ENCODE measurements at places on chromosomes 6 and 20. TPM values are rescaled to one million over a fixed set of nuclear protein-coding genes. Genes with fewer than 3 reads are reported as not detected.
A peak's percentile ranks its signal among the peaks of the same experiment; 100 is the strongest.

The MUCL3 gene
- not detected for total RNA-seq

The KIAA0408 gene
- 6.8 TPM for total RNA-seq

The MCHR2 gene
- total RNA-seq: not detected

The NKX2-4 gene
- not detected for total RNA-seq

The MPIG6B gene
- total RNA-seq: not detected

The PPP1R14C gene
- not detected for total RNA-seq

The ADGRB3 gene
- not detected for total RNA-seq

The EEF1A1 gene
- total RNA-seq: 16,691 TPM

The BCAS4 gene
- total RNA-seq: 17.6 TPM

The TTPAL gene
- total RNA-seq: 17.5 TPM

The CYP24A1 gene
- total RNA-seq: 3.7 TPM

The TLDC2 gene
- not detected for total RNA-seq

The C20orf204 gene
- 3.7 TPM for total RNA-seq

The PTPN1 gene
- 61.5 TPM for total RNA-seq

The TTLL9 gene
- total RNA-seq: not detected

The FUT9 gene
- not detected for total RNA-seq

DNA sequence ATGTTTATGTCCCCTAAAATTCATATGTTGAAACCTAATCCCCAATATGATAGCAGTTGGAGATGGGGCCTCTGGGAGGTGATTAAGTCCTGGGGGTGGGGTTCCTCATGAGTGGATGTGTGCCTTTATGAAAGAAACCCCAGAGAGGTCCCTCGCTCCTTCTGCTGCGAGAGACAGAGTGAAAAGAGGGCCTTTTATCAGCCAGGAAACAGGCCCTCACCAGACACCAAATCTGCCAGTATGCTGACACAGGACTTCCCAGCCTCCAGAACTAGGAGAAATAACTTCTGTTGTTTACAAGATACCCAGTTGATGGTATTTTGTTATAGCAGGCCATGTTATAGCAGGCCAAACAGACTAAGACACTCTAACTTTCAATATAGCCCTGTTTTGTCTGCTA, 100.9 kb upstream of the NFATC2 start:
- H3K4me1 ChIP-seq: no peaks in the 10 kb centered on the region
- no peak overlapping the region for H3K4me3 ChIP-seq
- DNase-seq: no peak
- no peaks in the 10 kb centered on the region for H3K36me3 ChIP-seq
- no peaks in the 10 kb centered on the region for H3K27me3 ChIP-seq

- peak overlapping the region; percentile 89 for H3K4me3 ChIP-seq
- H3K27ac ChIP-seq: peak overlapping the region; percentile 93
- no peaks in the 10 kb centered on the region for H3K36me3 ChIP-seq
- H3K4me1 ChIP-seq: peaks cover 57% of the 10 kb centered on the region
- H3K27me3 ChIP-seq: no peaks in the 10 kb centered on the region
- DNase-seq: peak; percentile 81
These were observed 2.1 kb downstream of the MYLIP start for GRCh38 chr6:16130932-16131387.

GRCh38 chr20:24328901-24329300, 140.5 kb upstream of the SYNDIG1 start:
- no peak for DNase-seq
- H3K36me3 ChIP-seq: no peaks in the 10 kb centered on the region
- no peak overlapping the region for H3K4me3 ChIP-seq
- H3K27ac ChIP-seq: no peak overlapping the region
- no peaks in the 10 kb centered on the region for H3K27me3 ChIP-seq

GRCh38 chr6:169795196-169795595, 43.8 kb downstream of the ERMARD start:
- H3K36me3 ChIP-seq: no peaks in the 10 kb centered on the region
- DNase-seq: no peak
- H3K4me3 ChIP-seq: no peak overlapping the region
- H3K27me3 ChIP-seq: no peaks in the 10 kb centered on the region

GRCh38 chr6:11774426-11774825, 4.2 kb downstream of the ADTRP start:
- no peak overlapping the region for H3K27ac ChIP-seq
- no peak for DNase-seq
- no peaks in the 10 kb centered on the region for H3K27me3 ChIP-seq
- H3K4me3 ChIP-seq: no peak overlapping the region
- H3K4me1 ChIP-seq: no peaks in the 10 kb centered on the region

- no peaks in the 10 kb centered on the region for H3K27me3 ChIP-seq
- no peak within 1 kb of the TSS for H3K27ac ChIP-seq
- H3K36me3 ChIP-seq: no peaks in the 10 kb centered on the region
- no peak for DNase-seq
- H3K4me1 ChIP-seq: no peaks in the 10 kb centered on the region
These were observed at the start of gene ARG1 for GRCh38 chr6:131572686-131573415. Gene ARG1 (plus strand): TSS chr6:131573226. CDS start chr6:131573283, 57 bp downstream.

GRCh38 chr20:43583982-43584432, 6.7 kb upstream of the IFT52 start:
- no peaks in the 10 kb centered on the region for H3K27me3 ChIP-seq
- no peaks in the 10 kb centered on the region for H3K36me3 ChIP-seq

- H3K27ac ChIP-seq: peak overlapping the region; percentile 62
- H3K36me3 ChIP-seq: no peaks in the 10 kb centered on the region
- peak; percentile 45 for DNase-seq
These were observed 92.9 kb downstream of the SHLD1 start for GRCh38 chr20:5843054-5843592.

- DNase-seq: no peak
- no peak overlapping the region for H3K27ac ChIP-seq
- peaks cover 14% of the 10 kb centered on the region for H3K27me3 ChIP-seq
- H3K4me3 ChIP-seq: no peak overlapping the region
- no peaks in the 10 kb centered on the region for H3K36me3 ChIP-seq
These were observed 67.8 kb upstream of the EPB41L1 start for GRCh38 chr20:36086767-36087166.

GRCh38 chr20:23022849-23023248, 12.3 kb upstream of the SSTR4 start:
- H3K4me3 ChIP-seq: no peak overlapping the region
- DNase-seq: no peak
- no peak overlapping the region for H3K27ac ChIP-seq

- H3K27me3 ChIP-seq: no peaks in the 10 kb centered on the region
- no peak overlapping the region for H3K27ac ChIP-seq
- no peak overlapping the region for H3K4me3 ChIP-seq
- DNase-seq: no peak
- H3K4me1 ChIP-seq: no peaks in the 10 kb centered on the region
- H3K36me3 ChIP-seq: no peaks in the 10 kb centered on the region
These were observed 257.4 kb downstream of the MAFB start for GRCh38 chr20:40431611-40432010.

DNA sequence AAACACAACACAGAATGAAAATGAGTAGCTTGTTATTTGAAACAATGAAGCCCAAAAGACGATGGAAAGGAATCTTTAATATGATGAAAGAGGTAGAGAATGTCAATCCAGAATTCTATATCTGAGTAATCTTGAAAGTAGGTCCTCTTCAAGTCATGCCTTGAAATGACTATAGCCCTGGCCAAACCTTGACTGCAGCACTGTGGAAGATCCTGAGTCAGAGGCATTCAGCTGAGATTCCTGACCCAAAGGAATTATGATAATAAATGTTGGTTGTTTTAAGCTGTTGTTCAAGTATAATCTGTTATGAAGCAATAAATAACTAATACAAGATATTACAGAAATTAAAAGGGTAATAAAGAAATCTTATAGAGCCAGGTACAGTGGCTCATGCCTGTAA, 64.8 kb downstream of the IBTK start:
- H3K36me3 ChIP-seq: peaks cover 28% of the 10 kb centered on the region
- H3K4me3 ChIP-seq: no peak overlapping the region
- no peak for DNase-seq
- H3K4me1 ChIP-seq: no peaks in the 10 kb centered on the region
- H3K27ac ChIP-seq: no peak overlapping the region

DNA sequence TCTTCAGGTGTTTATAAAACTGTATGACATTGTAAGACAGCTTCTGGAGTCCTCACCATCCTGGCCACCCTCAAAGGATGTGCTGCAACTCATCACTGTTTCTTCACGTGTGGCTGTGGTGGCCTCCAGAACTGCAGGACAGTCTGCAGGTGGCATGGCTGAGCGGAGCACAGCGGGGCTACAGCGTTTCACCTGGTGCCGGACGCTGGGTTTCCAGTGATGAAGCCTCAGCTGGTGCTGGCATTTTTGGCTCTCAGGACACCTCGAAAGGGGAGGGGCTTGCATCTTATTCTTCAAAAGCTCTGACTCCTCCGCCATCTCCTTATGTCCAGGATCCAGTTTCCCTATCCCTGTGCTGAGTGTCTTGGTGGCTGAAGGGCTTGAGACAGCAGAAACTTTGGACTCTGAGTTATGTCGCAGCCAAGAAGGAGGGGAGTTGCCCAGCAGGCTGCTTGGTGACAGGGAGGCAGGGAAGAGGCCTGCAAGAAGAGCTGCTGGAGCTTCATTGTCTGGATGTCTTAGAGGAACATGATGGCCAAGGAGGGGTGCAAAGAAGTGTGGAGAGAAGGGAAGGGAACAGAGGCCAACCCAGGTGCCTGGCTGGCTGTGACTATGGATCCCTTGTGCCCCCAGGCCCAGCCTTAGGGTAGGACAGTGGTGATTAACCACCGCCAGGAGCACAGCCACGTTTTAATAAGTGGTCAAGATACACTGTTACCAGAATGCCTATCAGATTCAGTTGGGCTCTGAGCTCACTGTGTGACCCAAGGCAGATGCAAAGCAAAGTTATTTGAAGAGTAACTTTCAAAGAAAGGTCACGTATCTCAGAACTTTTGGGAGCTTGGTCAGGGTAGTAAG, 58.7 kb downstream of the GTF2H5 start:
- no peak for DNase-seq
- H3K27ac ChIP-seq: no peak overlapping the region
- H3K36me3 ChIP-seq: no peaks in the 10 kb centered on the region
- H3K27me3 ChIP-seq: no peaks in the 10 kb centered on the region
- H3K4me3 ChIP-seq: no peak overlapping the region

DNA sequence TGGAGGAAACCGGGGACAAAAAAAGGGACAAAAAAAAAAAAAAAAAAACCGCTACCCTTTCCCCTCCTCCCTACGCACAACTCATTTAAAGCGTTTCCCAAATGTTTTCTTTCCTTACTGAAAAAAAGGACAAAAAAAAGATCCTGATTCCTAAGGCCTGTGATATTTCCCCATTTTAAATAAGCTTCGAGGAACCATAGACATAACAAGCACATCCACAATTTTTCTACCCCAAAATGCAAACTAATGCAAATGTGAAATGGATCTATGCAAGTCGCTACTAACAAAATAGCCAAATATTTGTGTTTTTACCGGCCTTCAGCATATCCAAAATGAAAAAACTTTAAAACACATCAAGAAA, 1.4 kb upstream of the ZNF217 start:
- DNase-seq: no peak
- H3K27ac ChIP-seq: peak overlapping the region; percentile 75
- H3K27me3 ChIP-seq: no peaks in the 10 kb centered on the region
- no peaks in the 10 kb centered on the region for H3K36me3 ChIP-seq

DNA sequence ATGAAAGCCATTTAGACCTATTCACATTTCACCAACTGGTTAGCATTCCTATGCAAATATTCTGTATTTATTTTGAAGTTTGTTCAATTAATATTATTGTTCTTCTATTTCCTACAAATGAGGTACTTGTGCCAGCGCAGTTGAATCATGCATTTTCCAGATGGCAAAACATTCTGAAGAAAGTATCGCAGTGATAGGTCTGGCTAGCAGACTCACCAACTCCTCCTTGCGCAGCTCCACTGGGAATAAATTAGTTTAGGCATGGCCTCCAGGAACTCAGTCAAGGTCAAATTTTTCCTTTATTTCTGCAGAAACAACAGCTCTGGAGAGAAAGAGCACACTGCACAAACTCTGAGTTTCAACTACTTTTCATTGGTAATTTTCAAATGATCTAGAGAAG, 437.7 kb downstream of the COL12A1 start:
- H3K27me3 ChIP-seq: no peaks in the 10 kb centered on the region
- no peaks in the 10 kb centered on the region for H3K36me3 ChIP-seq
- H3K27ac ChIP-seq: no peak overlapping the region
- DNase-seq: no peak

GRCh38 chr6:88565409-88565811, 398.0 kb downstream of the RNGTT start:
- no peaks in the 10 kb centered on the region for H3K36me3 ChIP-seq
- H3K4me1 ChIP-seq: no peaks in the 10 kb centered on the region
- no peak overlapping the region for H3K4me3 ChIP-seq
- H3K27me3 ChIP-seq: no peaks in the 10 kb centered on the region

- no peak overlapping the region for H3K4me3 ChIP-seq
- H3K27me3 ChIP-seq: no peaks in the 10 kb centered on the region
- H3K27ac ChIP-seq: no peak overlapping the region
- no peaks in the 10 kb centered on the region for H3K4me1 ChIP-seq
- no peaks in the 10 kb centered on the region for H3K36me3 ChIP-seq
These were observed 321.7 kb downstream of the CENPW start for GRCh38 chr6:126661646-126662045.

- no peak overlapping the region for H3K27ac ChIP-seq
- H3K36me3 ChIP-seq: no peaks in the 10 kb centered on the region
- H3K4me3 ChIP-seq: no peak overlapping the region
- H3K4me1 ChIP-seq: no peaks in the 10 kb centered on the region
- DNase-seq: no peak
- H3K27me3 ChIP-seq: no peaks in the 10 kb centered on the region
These were observed 49.3 kb upstream of the INSM1 start for GRCh38 chr20:20318365-20319161.

DNA sequence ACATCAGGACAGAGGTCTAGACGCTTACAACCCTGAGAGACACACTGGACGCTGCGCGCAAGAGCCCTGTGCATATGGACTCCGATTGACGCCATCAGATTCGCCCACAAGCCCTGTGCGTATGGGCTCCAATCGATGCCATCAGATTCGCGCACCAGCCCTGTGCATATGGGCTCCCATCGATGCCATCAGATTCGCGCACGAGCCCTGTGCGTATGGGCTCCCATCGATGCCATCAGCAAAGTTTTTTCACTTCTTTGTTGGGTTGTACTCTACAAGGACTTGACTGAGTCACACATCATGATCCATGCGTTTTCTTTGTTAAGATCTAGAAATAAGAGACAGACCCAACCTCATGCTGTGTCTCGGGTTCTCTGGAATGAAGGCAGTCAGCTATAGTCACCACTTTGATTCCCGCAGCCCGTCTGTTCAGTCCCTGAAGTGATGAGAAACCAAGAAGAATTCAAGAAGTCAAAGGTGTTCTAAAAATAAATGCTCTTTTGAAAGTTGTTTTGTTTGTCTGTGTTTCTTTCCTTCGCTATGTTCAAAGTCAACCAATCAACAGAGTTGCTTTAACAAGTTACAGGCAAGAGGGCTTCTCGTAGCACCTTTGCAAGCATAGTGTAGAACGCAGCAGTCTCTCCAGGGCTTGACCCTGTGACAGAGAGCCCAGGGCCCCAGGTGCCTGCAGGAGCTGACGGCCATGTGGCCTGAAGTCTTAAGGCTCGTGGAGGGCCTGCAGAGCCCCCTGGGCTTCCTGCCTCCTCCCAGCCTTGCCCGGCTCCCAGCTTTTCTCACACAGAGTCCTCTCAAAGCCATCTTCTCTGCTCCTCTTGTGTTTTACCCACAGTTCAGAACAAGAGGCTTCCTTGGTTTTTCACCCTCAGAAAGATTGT, 7.9 kb downstream of the RPS6KA2 start:
- no peak for DNase-seq
- no peak overlapping the region for H3K4me3 ChIP-seq
- no peaks in the 10 kb centered on the region for H3K36me3 ChIP-seq
- no peak overlapping the region for H3K27ac ChIP-seq
